Activated naive CD4-positive, alpha-beta T cell treated with anti-CD3 and anti-CD28 coated beads, Interleukin-2, amount 50 U/mL, for 16 hours (primary cell): ENCODE measurements at places on chromosomes 12 and 14.

GRCh38 chr14:74586681-74587362 is 25.2 kb downstream of the LTBP2 start:
- no peak for DNase-seq

DNA sequence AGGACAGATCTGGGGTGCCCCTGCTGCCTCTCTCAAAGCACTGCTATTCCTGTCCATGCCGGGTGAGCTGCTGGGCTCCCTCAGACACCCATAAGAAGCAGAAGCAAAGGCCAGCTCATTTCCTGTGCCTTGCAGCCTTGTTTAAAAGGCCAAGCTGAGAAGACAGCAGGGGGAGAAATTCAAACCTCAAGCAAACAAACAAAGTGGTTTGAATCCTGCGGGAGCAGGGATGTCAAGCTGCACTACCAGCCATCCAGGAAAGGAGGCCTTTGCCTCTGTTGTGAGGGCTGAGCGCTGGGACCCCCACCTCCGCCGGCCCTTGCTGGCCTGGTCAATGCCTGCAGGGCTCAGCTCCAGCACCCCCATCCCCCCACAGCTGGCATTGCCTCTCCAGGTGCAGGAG is 176.5 kb downstream of the PIWIL1 start:
- no peak for DNase-seq

DNA sequence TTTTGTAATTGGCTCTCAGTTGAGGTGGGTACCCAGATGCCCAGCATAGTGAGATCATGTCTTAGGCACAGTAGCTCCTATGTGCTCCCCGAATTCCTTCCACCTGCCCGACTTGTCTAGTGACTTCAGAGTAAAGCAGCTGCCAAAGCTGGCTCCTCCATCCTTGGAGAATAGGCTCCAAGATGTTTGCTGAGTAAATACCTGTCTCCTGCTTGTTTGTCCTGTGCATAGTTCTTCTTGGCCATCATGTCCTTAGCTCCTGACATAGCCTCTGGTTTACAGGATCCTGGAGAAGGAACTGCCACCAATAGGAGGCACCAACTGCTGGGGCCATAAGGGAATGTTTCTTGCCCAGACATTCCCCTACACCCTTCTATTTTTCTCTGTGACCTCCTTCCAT is 52.6 kb upstream of the CISTR start:
- no peak for DNase-seq

- no peak for DNase-seq
These were observed 36.1 kb downstream of the ZFC3H1 start for GRCh38 chr12:71627438-71628002.

GRCh38 chr12:99386907-99387306 is 260.6 kb upstream of the GARIN6 start:
- DNase-seq, result no peak

GRCh38 chr12:132392389-132393244 is 63.2 kb upstream of the GALNT9 start:
- DNase-seq, result no peak

DNA sequence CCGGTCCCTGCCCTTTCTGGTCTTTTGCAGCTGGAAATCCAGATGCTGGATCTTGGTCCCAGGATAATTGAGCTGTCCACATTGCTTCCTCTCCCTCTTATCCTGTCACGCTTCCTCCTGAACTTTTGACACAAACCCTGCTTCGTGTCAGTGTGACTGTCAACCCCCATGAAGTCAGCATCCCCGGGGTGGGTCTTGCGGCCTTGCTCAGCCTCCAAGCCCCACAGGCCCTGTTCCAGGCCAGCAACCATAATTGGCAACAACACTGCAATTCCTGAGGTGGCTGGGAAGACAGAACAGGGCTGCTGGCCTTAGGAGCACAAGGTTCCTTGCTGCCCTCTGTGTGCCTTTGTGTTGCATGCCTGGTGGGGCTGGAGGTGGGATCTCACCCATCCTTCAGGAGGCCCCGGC is 74.9 kb downstream of the NTF3 start:
- DNase-seq, result no peak

GRCh38 chr12:79763766-79764452 is 73.1 kb upstream of the PAWR start:
- DNase-seq, result no peak

DNA sequence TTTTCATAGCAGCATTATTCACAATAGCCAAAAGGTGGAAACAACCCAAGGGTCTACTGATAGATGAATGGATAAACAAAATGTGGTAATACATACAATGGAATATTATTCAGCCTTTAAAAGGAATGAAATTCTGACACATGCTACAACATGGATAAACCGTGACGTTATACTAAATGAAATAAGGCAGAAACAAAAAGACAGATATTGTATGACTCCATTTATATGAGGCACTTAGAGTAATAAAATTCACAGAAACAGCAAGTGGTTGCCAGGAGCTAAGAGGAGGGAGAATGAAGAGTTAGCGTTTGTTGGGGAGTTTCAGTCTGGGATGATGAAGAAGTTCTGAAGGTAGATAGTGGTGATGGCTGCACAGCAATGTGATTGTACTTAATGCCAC is 76.6 kb downstream of the DCAF5 start:
- DNase-seq, result no peak

DNA sequence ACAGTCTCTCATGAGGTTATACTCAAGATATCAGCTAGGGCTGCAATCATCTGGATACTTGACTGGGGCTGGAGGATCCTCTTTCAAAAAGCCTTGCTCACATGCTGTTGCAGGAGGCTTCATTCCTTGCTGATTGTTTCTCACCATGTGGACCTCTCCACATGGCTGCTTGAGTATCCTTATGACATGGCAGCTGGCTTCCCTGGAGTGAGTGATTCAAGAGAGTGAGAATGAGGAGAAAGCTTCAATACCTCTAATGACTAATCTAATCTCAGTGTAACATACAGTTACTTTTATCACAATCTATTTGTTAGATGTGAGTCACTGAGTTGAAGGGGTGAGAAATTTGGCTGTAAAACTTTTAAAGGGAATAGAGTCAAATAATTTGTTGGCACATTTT is 14.4 kb upstream of the SDR39U1 start:
- no peak for DNase-seq

- DNase-seq, result no peak
These were observed 2.1 kb downstream of the GMFB start for GRCh38 chr14:54486685-54487084.

DNA sequence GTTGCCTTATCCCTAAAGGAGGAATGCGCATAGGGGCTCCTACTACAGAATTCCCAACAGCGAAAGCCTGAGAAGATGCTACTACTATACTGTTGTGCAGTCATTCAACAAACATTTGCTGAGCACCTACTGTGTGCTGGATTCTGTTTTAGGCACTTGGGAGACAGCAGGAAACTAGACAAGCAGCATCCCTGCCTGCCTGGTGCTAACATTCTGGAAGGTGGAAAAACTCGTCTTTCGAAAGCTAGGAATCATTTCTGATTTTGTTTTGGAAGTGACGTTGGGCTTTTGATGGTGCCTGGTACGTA is 131.5 kb upstream of the NCOR2 start:
- no peak for DNase-seq
